ENCODE measurements at places on chromosomes 4 and X. TPM values are rescaled to one million over a fixed set of nuclear protein-coding genes. Genes with fewer than 3 reads are reported as not detected.

Gene UBA6
- polyA plus RNA-seq: 22.3 TPM

Gene PDE5A
- polyA plus RNA-seq: 1.9 TPM

Gene UCP1
- not detected for polyA plus RNA-seq

Gene PHOX2B
- polyA plus RNA-seq: not detected

Gene CFI
- not detected for polyA plus RNA-seq

Gene GAGE12H
- not detected for polyA plus RNA-seq

Gene SERTM2
- polyA plus RNA-seq: not detected

Gene RAB33A
- polyA plus RNA-seq: 0.69 TPM

Gene PLAC1
- polyA plus RNA-seq: not detected

Gene ARHGEF38
- polyA plus RNA-seq: not detected

Gene KLB
- polyA plus RNA-seq: not detected

Gene MAP9
- 11.6 TPM for polyA plus RNA-seq

Gene CMC4
- polyA plus RNA-seq: 18.3 TPM

Gene TRIM75
- polyA plus RNA-seq: not detected

Gene F8A1
- 40.5 TPM for polyA plus RNA-seq

Gene ANXA10
- polyA plus RNA-seq: not detected

Gene KLHL13
- not detected for polyA plus RNA-seq

Gene TRAM1L1
- polyA plus RNA-seq: not detected

Gene STEEP1
- 19.7 TPM for polyA plus RNA-seq

Gene UBL4A
- polyA plus RNA-seq: 39.4 TPM

Gene ASB5
- polyA plus RNA-seq: not detected

Gene CC2D2A
- polyA plus RNA-seq: not detected

Gene TMPRSS11D
- not detected for polyA plus RNA-seq

Gene PPEF2
- polyA plus RNA-seq: not detected

Gene RRH
- not detected for polyA plus RNA-seq
